ENCODE measurements at places on chromosomes 12 and 14.

DNA sequence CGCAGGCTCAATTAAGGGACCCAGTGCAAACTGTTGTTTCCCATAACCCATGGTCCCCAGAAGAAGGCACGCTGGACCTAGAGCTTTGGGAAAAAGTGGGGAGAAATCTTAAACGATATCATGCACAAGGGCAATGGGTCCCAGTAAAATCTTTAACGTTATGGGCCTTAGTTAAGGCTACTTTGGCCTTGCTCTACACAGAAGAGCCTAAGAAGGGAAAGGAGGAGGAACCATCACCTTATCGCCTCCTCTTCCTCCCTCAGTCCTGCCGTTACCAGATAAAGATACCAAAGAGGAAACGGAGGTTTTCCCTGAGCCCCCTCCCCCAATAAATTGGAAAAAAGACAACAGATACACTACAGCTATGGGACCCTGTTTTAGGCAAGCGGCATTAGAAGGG, 116.9 kb downstream of the PPHLN1 start:
- DNase-seq: no peak

- DNase-seq: peak; percentile 60
Measured at GRCh38 chr12:123106640-123107359, 44.1 kb downstream of the PITPNM2 start.

DNA sequence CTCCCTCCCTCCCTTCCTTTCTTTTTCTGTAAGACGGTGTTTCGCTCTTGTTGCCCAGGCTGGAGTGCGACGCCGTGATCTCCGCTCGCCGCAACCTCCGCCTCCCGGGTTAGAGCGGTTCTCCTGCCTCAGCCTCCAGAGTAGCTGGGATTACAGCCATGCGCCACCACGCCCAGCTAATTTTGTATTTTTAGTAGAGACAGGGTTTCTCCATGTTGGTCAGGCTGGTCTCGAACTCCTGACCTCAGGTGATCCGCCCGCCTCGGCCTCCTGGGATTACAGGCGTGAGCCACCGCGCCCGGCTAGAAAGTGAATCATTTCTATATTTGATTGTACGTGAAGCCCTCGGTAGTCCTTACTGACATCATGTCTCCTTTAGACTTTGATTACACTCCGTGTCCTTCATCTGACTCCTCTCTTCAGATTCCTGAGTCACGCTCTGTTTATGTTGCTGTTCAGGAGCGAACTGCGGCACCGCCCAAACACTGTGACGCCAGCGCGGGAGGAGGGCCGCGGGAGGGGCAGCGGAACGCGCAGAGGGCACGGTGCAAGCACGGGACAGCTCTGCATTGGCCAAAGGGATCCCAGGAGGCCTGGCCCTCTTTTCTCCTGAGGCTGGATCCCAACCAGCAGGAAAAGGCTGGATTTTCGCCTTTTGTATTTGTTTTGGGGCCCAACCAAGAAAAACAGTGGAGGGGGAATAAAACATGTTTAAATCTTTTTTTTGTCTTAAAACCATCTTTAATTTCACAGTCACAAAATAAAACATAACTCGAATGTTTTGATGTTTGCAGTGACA, 538 bp upstream of the GABARAPL1 start:
- DNase-seq: peak; percentile 32

- DNase-seq: no peak
Measured at GRCh38 chr12:123034022-123034541, 53.6 kb downstream of the ARL6IP4 start.

- peak; percentile 27 for DNase-seq
Measured at GRCh38 chr12:26017484-26018211, 59.2 kb downstream of the RASSF8 start.

- DNase-seq: no peak
Measured at GRCh38 chr12:46387670-46388069, 15.1 kb upstream of the SLC38A2 start.

DNA sequence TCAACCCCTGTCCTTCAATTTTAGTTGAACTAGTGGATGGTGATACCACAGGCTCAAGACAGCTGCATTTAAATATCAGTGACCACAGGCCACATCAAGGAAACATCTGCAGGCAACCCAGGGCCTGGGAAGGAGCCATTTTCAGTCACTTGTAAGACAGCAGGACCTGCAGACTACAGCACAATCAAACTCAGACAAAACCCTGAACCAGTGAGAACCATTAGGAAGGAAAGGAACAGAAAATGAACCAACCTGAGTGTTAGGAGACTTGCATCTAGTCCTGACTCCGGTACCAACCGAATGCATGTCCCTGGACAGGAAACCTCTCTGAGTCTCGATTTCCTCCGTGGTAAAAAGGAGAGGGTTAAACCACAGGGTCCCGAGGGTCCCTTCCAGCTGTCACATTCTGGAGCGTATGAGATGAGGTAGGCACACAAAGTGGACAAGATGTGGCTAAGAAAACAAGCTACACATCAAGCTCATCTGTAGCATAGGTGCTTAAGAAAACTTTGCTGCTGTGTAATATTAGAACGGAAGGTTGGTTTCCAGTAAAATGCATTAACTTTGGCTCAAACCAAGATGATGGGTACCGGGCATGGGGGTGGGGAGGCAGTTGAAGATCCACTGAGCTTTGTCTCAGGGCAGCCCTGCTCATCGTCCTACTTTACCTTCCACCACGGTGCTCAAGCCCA, 1.6 kb upstream of the CDKN1B start:
- DNase-seq: peak; percentile 57

- DNase-seq: peak; percentile 33
Measured at GRCh38 chr14:31787377-31787776, 226.2 kb downstream of the NUBPL start.

DNA sequence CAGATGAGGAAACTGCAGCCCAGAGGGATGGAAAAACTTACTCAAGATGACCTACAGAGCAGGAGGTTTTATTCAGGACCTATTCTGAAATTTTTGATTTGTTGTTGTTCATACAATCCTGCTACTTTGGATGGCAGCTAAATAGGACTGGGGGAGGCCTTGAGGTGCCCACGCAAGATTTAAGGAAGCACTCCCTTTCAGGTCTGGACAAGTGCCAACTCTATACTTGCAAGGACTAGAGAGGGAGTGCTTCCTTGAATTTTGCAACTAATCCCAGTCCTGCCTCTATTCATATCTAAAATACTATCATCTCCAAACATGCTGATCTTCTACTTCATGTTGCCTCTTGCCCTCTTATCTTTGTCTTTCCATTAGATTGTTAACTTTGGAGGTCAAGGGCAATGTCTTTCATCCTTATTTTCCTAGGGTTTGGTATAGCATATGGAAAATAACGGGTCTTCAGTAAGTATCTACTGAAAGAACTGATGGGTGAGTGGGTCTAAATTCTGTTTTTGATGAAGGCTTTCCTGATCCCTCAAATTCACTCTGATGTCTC, 28.6 kb upstream of the PPM1H start:
- peak; percentile 10 for DNase-seq

GRCh38 chr12:114131824-114132223, 165.7 kb upstream of the RBM19 start:
- peak; percentile 17 for DNase-seq

DNA sequence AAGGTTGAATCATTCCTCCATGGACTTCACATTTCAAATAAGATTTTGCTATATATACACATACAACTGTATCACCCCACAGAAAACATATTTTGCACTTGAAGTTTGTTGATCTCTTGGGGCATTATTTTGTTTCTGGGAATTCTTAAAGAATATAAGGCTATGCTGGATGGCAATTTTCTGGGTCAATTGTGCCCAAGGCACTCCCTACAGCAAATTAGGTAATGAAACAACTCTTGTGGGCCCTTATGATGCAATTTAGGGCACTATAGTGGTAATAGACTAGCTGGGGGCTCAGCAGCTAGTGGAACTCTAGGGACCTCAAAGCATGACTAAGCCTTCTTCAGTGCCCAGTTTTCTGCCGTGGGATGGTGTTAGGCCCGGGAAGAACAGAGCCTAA, 444.4 kb downstream of the NRXN3 start:
- peak; percentile 44 for DNase-seq

DNA sequence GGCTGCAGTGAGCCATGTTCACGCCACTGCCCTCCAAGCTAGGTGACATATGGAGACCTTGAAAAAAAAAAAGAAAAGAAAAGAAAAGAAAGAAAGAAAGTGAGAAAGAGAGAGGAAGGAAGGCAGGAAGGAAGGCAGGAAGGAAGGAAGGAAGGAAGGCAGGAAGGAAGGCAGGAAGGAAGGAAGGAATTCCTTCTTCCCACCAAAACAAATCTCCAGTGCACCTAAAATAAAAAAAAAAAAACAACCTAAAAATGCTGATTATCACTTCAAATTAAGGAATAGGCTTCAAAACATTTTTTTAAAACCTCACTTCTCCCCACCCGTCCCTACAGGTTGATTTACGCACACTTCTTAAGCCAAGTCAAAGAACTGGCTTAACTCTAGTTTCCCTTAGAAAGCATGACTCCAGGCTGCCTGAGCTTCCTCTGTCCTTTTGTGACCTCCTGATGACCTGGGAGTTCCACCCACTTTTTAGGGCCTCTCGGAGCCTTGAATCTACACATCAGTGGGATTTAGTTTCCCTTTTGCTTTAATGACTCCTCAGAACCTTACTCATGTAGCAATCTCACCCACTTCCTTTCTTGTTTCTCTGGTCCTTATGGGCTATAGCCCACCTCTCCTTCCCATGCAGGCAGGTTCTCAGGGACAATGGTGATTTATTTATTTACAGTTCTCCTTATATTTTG, 18.6 kb downstream of the DUSP6 start:
- DNase-seq: no peak

DNA sequence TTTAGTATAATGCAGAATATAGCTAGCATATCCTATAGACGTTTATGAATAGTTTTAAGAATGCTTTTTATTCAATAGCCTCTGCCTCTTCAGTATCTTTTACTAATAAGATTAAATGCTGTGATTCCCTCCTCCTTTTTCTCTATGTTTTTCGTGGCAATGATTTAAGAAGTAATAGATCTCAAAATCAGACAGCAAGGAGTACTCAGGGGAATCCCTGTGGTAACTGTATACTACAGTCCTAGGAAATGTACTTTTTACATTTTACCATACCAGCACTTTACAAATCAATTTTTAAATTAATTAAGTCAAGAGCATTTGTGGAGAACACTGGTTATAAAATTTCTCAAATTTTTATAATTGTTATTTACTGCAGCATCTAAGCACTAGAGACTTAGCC, 240.6 kb upstream of the CAND1 start:
- no peak for DNase-seq

- DNase-seq: no peak
Measured at GRCh38 chr12:51021694-51022093, 4.5 kb downstream of the SLC11A2 start.

GRCh38 chr14:101600891-101601605, 39.8 kb downstream of the DIO3 start:
- no peak for DNase-seq

GRCh38 chr12:119780786-119781434, 96.2 kb downstream of the CIT start:
- DNase-seq: peak; percentile 45

GRCh38 chr12:42568952-42569915, 20.3 kb downstream of the PRICKLE1 start:
- peak; percentile 86 for DNase-seq

DNA sequence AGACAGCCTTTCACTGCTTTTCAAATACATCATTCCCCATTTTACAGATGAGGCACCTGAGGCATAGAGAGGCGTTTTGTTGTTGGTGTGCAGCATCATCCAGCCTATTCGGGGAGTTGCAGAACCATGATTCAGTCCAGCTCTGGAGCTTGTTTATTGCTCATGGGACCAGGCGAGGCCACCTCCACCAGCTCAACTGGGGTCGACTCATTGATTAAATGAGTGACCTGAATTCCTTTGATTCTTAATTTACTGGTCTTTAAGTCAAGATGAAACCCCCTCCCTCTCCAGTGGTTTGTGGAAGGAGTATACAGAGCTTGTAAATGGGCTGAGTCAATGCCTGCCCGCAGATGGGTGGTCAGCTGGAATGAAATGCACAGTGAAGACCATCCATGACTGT, 161.9 kb downstream of the CHST11 start:
- no peak for DNase-seq

DNA sequence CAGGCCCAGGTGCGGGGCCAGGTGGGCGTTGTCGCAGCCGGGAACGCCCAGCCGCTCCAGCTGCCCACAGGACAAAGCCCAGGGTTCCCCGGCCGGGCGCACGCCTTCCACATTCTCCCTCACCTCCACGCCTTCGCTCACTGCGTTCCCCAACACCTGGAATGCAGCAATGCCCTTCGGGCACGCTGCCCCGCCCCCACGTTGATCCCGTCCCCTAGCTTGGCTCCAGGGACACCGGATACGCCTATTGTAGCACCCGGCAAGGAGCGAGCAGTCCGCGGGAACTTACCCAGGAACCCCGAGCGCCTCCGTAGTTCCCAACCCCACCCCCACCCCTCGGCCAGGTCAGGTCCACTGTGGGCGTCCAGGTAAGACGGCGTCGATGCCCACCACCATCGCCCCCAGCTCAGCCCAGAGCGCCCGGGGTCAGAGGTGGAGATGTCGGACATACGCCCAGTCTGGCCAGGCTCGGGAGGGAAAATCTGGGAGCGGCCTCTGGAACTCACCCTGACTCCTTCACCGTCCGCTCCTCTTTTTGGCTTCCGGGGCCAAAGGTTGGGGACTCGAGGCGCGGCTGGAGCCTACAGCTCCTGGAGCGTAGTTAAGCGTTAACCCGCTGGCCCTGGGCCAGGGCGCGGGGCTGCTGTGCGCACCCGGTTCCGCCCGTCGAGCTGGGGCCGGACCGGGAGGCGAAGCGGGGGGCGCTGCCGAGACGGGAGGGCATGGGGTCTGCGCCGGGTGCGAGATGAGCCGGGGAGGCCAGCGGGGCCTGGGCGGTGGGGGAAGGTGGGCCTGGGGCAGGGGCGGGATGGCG, 594 bp upstream of the CEP170B start:
- DNase-seq: peak; percentile 77

GRCh38 chr12:127810041-127810440, 456.9 kb upstream of the TMEM132C start:
- DNase-seq: no peak

- no peak for DNase-seq
Measured at GRCh38 chr12:45743247-45743646, 13.7 kb downstream of the ARID2 start.

GRCh38 chr12:2212971-2213869, 160.4 kb downstream of the CACNA1C start:
- DNase-seq: peak; percentile 43

DNA sequence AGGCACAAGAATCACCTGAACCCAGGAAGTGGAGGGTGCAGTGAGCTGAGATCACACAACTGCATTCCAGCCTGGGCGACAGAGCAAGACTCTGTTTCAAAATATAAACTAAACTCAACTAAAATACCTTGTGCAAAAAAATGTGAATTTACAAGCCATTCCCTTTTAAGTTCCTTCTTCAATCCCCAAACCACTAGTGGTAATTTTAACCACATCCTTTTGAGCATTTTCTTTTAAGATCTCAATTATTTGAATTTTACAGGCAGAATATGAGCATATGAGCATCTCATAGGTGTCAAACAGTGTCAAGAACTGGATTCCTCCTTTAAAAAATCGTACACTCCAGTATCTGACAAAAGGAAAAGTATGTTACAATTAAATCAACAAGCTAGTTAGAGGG, 57.0 kb upstream of the NPFF start:
- no peak for DNase-seq

DNA sequence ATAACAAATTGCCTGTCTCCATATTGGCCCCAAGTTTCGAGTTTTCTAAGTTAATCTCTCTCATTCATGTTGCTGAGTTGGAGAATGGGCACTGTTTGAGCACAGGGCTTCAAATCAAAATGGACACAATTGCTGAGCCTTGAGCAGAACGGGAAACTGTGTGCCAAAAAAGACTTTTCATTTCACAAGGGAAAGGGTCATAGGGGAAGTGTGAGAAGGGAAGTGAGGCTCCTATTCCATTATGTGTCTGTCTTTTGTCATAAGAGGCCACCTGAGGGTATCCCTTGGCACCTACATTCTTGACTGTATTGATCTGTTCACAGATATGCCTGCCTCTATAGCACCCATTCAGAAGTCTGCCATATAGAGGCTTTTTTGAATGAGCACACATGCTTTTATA, 59.1 kb downstream of the TTLL5 start:
- no peak for DNase-seq

Measured in NCI-H69 (cell line).